ENCODE measurements at places on chromosomes 16 and 17.

GRCh38 chr16:87486282-87486681 is 6.5 kb downstream of the ZCCHC14 start:
- DNase-seq, result no peak

GRCh38 chr16:86554599-86554916 is 477 bp downstream of the MTHFSD start:
- DNase-seq, result no peak

DNA sequence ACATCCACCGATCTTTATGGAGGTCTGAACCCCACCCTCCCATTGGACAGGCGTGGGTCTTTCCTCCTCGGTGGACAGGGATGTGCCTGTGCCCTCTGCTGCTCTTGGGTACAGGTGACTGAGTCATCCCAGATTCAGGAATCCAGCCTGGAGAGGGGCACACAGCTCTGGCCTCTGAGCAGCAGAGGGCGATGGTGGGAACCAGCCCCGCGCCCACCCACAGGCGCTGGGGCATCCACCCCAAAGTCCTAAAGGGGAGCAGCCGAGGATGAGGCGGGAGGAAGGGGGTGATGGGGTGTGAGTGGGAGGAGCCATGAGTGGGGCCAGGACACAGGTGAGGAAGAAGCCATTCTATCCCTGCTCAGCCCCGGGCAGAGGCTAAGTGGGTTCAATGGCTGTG is 35.0 kb downstream of the ENGASE start:
- DNase-seq, result no peak

GRCh38 chr17:69445132-69445531 is 30.6 kb downstream of the MAP2K6 start:
- DNase-seq, result no peak

DNA sequence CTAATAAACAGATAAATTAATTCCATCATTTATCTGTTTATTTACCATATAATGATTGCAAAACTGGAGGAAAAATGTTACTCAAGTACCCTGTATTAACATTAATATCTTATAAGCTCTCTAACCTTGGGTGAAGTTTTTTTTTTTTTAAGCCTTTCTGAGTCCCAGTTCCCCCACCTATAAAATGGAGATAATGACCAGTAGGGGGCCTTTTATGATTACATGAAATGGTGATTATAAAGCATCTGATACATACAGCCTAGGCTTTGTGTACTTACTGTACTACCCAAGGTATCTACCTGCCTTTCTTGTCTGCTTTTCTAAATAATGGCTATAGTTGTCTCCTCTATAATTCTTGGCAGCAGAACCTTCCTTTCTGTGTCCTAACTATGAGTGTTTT is 22.6 kb downstream of the LRRC36 start:
- no peak for DNase-seq

DNA sequence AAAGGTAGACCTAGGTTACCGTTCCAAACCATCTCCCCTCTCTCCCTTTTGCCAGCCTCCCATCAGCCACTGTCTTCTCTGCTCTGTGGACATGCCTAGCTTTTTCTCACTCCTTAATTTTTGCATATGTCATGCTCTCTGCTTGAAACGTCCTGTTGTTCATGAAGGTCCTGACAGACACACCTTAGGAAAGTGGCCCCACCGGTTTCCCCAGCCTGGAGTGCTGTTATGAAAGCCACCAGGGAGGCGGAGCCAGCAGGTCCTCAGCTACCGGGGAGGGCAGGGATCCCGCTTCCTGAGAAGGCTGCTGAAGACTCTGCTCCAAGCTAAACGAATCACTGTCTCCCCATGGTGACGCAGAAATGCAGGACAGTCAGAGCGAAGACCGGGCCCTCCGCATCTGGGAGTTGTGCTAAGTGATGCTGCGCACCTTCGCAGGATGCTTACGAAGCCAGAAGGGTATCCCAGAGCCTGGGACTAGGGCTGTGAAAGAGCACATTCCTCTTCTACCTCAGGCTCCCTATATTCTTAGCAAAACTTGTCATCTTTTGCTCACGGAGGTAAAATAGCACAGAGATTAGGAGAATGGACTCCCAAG is 2.3 kb upstream of the SLC16A11 start:
- DNase-seq, result no peak

GRCh38 chr16:48383877-48384519 is 1.2 kb downstream of the SIAH1 start:
- DNase-seq, result no peak

DNA sequence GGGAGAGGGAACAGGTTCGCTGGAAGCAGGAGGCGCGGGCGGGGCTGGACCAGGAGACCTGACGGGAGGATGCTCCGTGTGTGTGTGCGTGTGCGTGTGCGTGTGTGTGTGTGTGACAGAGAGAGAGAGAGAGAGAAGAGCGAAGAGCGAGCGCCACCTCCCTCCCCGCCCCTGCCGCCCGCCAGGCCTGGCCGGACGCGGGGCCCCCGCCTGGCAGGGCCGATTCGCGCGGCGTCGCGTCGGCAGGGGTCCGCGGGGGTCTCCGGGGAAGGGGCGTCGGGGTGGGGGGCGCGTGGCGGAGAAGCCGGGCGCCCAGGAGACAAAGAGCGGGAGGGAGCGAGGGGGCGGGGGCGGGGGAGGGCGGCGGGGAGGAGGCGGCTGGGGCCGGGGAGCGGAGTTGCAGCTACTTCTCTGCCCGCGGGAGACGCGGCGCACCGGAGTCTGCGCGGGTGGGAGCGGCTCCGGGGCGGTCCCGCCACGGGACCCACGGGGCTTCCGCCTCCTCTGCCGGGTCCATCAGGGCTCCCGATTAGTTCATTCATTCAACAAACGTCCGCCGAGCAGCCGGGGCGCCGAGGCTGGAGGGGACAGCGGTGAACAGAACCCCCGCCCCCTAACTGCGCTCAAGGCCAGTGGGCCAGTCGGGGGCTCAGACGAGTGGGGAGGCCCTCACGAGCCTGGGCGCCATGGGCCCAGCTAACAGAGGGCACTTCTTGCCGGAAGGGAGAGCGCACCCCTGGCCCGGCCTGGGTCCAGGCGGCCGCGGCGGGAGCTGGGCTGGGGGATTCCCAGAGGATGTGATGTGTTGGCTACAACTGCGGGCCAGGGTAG is at the start of gene SAMD14:
Gene SAMD14, minus strand, starts transcription at position 433 of the 831 bp plus-strand sequence. CDS start 5,201 bp downstream, outside the sequence.
- DNase-seq, result no peak

DNA sequence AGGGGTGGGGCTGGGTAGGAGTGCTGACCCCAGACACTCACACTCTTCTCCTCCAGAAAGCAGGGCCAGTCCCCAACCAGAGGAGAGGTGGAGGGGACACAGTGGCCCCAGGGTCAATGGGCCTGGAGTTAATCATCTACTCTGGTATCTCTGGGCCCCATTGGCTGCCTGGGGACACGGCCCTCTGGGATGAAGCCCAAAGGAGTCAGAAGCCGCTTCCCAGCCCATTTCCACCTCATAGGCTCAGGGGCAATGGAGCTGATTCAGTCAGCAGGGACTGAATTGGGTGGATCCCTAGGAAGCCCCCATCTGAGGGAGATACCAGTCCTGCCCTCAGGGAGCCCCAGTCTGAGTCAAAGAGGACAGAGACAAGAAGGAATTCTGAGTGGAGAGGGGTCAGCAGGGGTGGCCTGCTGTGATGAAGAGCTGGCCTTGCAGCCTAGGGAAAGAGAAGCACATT is 2.9 kb upstream of the NAGS start:
- no peak for DNase-seq

GRCh38 chr16:84461029-84461412 is 43.4 kb downstream of the MEAK7 start:
- no peak for DNase-seq

GRCh38 chr17:68860941-68861340 is 94.3 kb downstream of the ABCA8 start:
- DNase-seq, result no peak

DNA sequence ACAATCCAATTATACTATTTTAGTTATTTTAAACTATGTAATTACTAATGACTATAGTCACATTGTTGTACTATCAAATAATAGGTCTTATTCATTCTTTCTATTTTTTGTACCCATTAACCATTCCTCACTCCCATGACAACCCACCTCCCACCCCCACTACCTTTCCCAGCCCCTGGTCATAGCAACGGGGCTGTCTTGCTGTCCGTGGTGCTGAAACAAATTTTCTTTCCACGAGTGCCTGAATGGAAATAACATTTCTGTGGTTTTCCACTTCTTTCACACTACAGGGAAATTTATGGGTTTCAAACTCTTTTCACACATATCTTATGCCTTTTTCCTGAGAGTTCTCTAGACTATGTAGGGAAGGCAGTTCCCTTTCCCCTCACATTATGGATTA is 326.6 kb downstream of the PHKB start:
- no peak for DNase-seq

DNA sequence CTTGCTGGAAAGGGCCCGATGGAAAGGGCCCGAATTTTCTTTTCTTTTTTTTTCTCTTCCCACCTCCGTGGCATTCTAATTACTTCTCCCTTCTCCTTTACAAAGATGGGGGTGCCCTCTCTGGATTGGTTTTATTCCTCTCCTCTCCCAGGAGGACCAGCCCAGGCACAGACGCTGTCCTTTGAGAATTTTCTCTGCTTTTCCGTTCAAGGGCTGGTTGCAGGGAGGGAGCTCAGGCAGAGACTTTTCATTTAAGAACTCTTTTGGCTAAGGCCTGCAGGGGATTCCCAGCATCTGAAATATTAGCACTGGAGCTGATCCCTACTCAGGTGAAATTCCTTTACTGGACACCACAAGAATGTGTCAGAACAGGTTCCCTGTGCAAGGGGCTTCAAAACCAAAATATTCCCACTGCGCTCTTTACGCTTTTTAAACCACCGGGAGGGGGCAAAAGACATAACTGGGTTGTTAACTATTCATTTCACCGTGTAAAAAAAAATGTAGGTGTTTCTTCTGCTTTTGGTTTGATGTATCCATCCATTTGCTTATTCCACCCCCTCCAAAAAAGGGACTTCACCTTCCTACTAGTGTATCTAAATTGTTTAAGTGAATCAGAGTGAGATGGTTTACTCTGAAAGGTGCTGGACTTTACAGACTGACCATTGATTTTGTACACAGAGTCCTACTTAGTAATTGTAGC is 1.4 kb downstream of the NFAT5 start:
- peak; percentile 5 for DNase-seq

- peak; percentile 65 for DNase-seq
Observed at GRCh38 chr17:82835766-82836512, 3.9 kb downstream of the ZNF750 start.

DNA sequence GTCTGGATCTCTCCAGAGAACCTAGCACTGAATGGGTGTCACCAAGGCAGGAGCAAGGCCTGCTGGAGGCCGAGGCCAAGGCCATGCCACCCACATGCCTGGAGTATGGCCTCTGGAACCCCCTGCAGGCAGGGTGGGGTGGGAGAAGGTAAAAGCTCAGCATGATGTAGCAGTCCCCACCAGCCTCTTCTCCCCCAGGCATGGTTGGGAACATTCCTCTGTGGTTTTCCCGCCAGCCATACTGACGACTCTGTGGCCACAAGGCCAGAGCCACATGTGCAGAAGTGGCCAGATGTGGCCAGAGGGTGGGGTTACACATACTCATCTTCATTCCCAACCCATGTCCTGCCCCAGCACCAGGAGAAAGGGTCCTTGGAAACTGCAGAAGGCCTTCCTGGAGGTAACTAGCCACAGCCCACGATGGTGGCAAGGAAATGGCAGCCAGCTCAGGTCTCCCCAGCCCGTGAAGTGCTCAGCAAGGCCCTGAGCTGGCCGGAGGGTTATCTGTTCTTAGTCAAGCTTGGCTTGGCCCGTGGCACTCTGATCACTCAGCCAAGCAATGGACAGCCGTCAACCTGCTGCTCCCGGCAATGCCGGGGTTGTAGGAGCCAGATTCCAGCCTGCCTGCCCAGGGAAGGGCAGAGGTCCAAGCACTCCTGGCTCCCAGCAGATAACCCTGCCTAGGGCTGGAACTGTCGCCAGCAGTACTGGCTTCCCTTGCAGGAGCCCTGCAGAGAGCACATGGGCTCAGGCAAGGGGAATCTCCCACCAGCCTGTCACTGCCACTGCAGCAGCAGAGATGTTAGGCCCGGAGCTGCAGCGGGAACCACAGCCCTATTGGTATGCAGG is 26.1 kb downstream of the HDAC5 start:
- DNase-seq, result no peak

GRCh38 chr16:89054261-89054661 is 39.4 kb upstream of the ACSF3 start:
- DNase-seq, result no peak

DNA sequence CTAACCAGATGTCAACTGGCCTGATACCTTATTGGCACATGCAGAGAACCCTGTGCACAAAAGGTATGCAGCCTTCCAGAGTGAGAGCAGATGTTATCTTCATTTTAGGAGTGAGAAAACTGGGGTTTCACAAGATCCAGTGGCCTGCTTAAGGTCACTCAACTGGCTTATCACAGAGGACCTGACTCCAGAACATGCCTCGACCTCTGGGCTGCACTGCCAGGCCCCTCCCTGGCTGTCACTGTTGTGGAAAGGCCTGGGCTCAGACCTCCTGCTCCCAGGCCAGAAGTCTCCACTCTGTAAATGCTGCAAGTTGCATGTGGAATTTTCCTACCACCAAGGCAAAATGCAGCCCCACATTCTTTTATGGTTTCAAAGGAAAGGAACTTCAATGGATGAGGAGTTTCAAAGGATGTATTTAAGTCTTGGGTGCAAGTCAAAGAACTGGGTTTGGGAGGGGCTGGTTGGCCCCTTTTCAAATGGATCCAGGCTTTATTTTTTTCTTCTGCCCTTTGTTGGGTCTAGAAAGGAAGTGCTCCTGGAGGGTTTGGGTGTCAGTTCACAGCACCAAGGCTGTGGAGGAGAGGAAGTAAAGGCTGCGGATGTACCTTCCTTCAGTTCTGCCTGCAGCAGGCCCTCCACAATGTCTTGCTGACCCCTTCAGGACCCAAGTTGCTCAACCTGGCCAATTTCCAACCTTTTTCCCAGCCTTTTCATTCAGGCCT is 30.4 kb upstream of the SMPD3 start:
- no peak for DNase-seq

GRCh38 chr17:28343491-28343932 is 8.0 kb downstream of the TNFAIP1 start:
- DNase-seq, result no peak

DNA sequence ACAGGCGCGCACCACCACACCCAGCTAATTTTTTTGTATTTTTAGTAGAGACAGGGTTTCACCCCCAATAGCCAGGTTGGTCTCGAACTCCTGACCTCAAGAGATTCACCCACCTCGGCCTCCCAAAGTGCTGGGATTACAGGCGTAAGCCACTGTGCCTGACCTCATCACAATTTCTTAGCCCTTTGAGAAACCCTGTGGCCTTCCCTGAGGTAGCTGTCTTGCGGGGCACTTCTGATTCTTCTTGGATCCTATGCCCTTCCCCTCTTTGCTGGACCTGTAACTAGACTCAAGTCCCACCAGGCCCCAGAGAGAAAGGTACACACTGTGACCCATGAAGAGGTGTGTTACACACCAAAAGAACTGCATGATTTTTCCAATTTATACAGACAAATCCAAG is 13.5 kb upstream of the CETP start:
- no peak for DNase-seq

GRCh38 chr17:48816774-48817590 is at the start of gene TTLL6:
TTLL6 (minus strand) TSS chr17:48817229; CDS start chr17:48817072, 157 bp downstream.
- DNase-seq, result peak; percentile 30

DNA sequence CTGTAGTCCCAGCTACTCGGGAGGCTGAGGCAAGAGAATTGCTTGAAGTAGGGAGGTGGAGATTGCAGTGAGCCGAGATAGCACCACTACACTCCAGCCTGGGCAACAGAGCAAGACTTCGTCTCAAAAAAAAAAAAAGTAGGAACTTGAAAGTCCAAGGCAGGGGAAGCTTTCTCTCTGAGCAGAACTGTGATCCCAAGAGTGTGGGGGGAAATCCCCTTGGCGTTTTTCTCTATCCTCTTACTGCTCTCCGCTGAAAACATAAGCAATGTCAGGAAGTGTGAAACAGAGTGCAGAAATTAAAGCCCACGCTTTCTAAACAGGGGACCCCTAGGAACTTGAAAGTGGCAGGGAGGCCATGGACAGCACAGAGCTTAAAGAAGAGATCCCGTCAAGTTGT is 9.8 kb upstream of the CMTM3 start:
- no peak for DNase-seq

- no peak for DNase-seq
Observed at GRCh38 chr16:10339777-10340732, 45.8 kb upstream of the ATF7IP2 start.
